ENCODE measurements at places on chromosomes 2 and 18. TPM values are rescaled to one million over a fixed set of nuclear protein-coding genes. Genes with fewer than 3 reads are reported as not detected.

Gene KIDINS220
- total RNA-seq: 99.2 TPM

DNA sequence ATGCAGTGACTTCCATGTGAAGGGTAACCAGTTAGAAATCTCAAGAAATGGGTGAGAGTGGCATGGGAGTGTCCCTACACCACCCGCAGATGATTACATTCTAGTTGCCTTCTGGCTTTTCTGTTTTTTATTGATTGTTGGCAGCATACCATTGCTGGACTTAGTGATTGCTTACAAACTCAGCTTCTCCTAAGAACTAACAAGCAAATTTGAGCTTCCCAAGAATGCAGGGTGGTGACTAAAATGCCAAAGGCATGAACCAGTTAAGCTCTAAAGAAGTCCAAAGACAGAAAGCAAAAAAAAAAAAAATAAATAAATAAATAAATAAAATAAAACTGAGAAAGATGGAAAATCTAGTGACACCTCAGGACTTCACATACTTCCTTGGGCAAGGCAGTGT lies 245.5 kb upstream of the PARD3B start:
- no peaks in the 10 kb centered on the region for H3K36me3 ChIP-seq
- DNase-seq: no peak
- H3K27ac ChIP-seq: no peak overlapping the region
- H3K4me1 ChIP-seq: peaks cover 9% of the 10 kb centered on the region

GRCh38 chr2:71995067-71995665 lies 152.5 kb downstream of the CYP26B1 start:
- H3K27me3 ChIP-seq: peaks cover 3% of the 10 kb centered on the region
- H3K36me3 ChIP-seq: no peaks in the 10 kb centered on the region
- H3K27ac ChIP-seq: no peak overlapping the region
- H3K4me3 ChIP-seq: no peak overlapping the region
- no peaks in the 10 kb centered on the region for H3K4me1 ChIP-seq

Gene ANKRD30B
- total RNA-seq: not detected
